T-cell (primary cell): ENCODE measurements at places on chromosomes 3 and 15.

DNA sequence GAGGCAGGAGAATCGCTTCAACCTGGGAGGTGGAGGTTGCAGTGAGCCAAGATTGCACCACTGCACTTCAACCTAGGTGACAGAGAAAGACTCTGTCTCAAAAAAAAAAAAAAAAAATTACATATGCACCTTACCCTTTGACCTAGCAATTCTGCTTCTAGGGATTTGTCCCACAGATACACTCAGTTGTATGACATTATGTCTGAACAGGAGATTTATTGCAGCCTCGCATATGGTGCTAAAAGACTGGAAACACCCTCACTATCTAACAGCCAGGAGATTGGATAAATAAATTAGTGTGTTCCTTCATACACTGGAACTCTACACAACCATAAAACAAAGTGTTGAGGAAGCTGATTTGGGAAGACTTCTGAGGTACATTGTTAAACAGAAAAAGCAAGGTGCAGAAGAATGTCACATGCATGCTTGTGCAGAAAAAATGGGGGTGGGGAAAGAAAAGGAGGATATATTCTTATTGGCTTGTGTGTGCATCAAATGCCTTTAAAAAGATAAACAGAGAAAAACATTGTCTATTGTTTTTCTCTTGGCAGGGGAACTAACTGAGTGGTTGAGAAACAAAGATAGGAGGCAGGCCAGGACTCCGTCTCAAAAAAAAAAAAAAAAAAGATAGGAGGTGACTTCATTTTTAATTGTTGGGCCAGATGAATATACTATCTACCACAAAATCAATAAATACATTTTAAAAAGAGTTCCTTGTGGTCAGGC, 30.9 kb downstream of the PPCDC start:
- no peak for DNase-seq

- no peak for DNase-seq
These were observed 27.4 kb downstream of the PRTG start for GRCh38 chr15:55715355-55716076.

DNA sequence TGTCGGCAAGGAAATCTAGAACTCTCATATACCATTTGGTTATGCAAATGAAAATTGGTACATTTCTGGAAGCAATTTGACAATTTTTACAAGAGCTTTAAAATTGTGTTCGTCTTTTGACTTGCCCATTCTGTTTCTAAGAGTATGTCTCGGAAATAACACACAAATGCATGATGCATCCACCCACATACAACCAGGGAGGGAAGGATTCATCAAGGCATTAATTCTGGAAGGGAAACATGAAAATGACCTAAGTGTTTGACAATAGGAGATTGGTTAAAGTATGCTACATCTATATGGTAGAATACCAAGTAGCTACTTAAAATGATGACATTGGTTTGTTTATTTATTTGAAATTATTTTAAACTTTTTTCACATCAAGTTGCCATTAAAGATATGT, 58.6 kb downstream of the PIAS1 start:
- no peak for DNase-seq

DNA sequence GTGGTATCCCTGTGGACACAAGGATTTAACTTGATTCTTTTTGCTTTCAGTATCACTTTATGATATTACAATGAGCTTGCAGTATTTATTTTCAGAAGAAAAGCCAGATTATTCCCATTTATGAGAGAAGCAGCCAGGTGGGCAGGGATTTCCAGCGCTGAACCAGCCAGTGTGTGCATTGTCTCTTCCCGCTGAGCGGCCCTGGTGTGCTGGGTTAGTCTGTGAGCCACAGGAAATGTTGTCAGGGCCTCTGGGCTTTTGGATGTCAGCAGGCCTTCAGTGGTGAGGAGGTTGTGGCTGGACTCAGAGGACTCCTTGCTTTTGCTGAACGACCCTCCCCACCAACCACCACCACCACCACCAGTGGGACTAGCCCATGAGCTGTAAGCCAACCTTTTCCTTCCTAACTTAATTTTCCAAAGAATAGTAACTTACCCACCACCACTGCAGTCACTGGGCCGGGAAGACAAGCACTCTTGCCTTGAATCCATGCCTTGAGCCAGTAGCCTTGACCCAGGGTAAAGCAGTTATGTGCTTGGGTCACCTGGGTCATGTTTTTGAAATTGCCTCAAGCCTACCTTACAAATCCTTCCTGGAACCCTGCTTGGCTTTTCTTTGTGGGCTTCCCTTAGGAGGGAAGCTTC, 33.1 kb downstream of the FLNB start:
- DNase-seq = no peak

GRCh38 chr15:45417303-45417950, 39.1 kb upstream of the GATM start:
- no peak for DNase-seq

DNA sequence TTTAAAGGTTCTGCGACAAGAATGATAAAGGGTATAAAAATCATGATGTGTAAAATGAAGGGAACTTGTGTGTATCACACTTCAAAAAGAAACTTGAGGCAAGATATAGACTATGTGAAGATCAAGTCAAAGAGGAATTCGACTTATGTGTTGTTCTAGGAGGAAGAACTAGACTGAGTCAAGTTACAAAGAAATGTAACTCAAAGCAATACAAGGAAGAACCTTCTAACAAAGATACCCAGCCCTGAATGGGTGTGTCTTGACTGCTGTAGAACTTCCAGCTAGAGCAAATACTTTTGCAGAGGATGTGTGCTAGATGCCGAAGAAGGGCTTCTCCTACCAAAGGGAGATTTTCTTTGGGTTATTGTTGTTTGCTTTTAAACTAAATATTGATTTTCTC, 2.4 kb downstream of the SLC49A4 start:
- DNase-seq = no peak

- DNase-seq = peak; percentile 86
These were observed 976 bp upstream of the NUP210 start for GRCh38 chr3:13420831-13421765.

DNA sequence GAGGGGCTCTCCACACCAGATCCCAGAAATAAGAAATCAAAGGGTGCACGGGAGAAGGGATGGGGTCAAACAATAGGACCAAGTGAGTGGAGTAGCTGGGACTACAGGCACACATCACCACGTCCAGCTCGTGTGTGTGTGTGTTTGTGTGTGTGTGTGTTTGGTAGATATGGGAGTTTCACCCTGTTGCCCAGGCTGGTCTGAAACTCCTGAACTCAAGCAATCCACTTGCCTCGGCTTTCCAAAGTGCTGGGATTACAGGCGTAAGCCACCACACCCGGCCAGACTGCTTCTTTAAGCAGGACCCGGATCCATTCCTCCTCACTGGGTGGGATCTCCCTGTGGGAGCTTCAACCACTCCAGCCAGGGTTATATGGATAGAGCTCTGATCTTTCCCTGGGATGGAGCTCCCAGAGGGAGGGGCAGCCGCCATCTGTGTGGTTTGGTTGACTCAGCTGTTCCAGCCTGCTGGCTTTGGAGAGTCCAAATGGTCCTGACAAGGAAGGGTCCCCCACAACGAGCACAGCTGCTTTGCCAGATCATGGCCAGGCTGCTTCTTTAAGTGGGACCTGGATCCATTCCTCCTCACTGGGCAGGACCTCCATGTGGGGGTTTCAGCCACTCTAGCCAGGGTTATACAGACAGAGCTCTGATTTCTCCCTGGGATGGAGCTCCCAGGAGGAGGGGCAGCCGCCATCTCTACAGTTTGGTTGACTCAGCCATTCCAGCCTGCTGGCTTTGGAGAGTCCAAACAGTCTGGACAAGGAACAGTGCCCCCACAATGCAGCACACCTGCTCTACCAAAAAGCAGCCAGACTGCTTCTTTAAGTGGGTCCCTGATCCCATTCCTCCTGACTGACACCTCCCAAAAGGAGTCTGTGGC, 9.1 kb upstream of the AVEN start:
- DNase-seq = no peak

DNA sequence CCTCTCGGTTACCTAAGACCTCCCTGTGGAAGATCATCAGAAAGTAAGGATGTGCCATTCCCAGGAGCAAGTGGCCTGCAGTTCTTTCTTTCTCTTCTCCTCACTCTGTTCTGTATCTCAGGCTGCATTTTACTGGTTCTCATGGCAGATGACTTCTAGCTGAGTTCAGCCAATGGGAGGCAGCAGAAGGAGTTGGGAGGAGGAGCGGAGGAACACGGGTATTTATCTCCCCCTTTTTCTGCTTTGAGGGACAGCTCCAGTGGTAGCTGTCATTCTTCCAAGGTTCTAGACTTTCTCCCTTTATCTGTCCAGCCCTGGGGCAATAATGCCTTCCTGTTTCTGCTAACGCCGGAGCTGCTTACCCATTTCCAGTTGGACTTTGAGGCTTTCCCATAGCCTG, 339.9 kb downstream of the NR2F2 start:
- no peak for DNase-seq

- DNase-seq = no peak
These were observed 38.0 kb downstream of the EDC3 start for GRCh38 chr15:74657846-74658245.

DNA sequence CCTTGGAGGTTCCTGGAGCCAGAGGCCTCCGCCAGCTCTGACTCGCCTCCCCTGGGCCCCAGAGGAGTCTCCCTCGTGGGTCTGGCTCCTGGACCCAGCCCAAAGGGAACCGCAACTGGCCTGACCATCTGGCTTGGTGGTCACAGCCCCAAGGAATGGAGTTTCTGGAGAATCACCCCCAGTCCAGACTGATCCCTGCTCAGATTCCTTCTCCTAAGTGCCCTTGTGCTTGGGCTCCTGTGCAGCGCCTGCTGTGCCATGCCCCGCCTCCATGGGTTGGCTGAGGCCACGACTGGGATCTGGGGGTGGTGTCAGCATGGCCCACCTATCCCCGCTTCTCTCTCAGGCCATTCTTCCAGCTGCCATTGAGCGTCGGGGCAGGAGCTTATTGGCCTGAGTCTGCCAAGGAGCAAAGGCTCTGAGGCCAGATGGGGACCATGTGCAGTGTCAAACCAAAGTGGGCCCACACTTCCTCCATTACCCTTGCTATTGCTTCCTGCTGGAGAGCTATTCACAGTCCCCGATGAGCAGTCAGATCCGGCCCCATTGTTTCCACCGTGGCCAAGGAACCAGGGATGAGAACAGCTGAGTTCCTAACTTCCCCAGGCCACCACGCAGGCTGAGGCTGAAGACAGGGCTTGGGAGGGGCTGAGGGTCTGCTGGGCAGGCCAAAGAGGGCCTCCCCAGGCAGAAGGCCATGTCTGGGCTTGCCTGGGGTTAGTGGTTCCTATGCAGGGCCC, 19.0 kb downstream of the CSPG4 start:
- DNase-seq = no peak
